ENCODE measurements at places on chromosomes 11 and 22. TPM values are rescaled to one million over a fixed set of nuclear protein-coding genes. Genes with fewer than 3 reads are reported as not detected.
A peak's percentile ranks its signal among the peaks of the same experiment; 100 is the strongest.

DNA sequence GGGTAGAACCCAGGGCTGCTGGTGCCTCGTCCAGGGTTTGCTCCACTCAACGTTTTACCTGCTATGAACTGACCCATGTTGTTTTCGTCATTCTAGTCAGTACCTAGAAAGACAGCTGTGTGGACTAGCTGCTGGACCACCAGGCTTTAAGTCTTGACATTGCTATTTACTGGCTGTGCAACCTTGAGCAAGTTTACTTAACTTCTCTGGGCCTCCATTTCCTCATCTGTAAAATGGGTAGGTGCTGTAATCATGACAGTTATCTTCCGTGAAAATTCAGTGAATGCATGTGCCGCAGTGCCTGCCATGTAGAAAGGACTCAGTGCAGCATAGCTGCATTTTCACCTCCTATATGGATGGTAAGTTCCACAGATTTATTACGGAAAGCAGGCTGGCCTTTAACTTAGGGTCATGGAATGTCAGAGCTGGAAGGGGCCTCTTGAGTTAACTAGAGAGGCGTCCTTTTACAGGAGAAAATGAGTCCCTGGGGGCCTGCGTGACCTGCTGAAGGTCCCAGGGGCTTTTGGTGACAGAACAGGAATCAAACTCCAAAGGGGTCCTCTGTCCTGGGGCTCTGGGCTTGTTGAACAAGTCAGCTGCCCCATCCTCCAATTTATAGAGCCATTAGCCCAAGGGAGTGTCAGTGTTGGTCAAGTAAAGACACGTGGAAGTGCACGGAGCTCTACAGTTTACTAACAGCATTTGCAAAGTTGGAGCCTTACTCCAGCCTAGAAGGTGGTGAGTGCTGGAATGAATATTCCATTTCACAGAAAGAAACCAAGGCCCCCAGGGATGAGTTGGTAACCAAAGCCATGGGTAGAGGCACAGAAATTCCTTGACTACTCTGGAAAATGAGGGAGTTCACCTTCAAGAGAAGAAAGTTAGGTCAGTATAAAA, 12.0 kb upstream of the MALAT1 start:
- DNase-seq, result peak; percentile 64

The RFPL1 gene
- not detected for total RNA-seq

The SEPTIN5 gene
- 22.5 TPM for total RNA-seq

The CLCF1 gene
- 7.5 TPM for total RNA-seq

The IL17REL gene
- total RNA-seq, result not detected

The RFPL3 gene
- total RNA-seq, result not detected

The OPCML gene
- 4.5 TPM for total RNA-seq

The CASP5 gene
- 0.76 TPM for total RNA-seq

The PGA5 gene
- total RNA-seq, result not detected

The SWAP70 gene
- 90.1 TPM for total RNA-seq

Data from sciatic nerve (tissue), 2 donors.